Parietal lobe (tissue), 2 donors: ENCODE measurements at places on chromosomes 5 and 9. TPM values are rescaled to one million over a fixed set of nuclear protein-coding genes. Genes with fewer than 3 reads are reported as not detected.

Gene SOWAHA
- 3.1 TPM for total RNA-seq

Gene CNOT6
- total RNA-seq: 52.3 TPM

Gene PCDHGA6
- 29.1 TPM for total RNA-seq

Gene TNC
- 101 TPM for total RNA-seq

Gene RFESD
- total RNA-seq: 2.5 TPM

Gene IFNK
- total RNA-seq: not detected

Gene CCL19
- total RNA-seq: not detected

Gene TXNDC8
- total RNA-seq: not detected

Gene P4HA2
- 21.3 TPM for total RNA-seq

Gene CLK4
- 104 TPM for total RNA-seq

Gene GNG10
- total RNA-seq: 24.1 TPM

Gene STX17
- 27.2 TPM for total RNA-seq

Gene PCDHB3
- 24.7 TPM for total RNA-seq

Gene ZNF462
- 182 TPM for total RNA-seq

Gene NIPAL4
- total RNA-seq: not detected

Gene SOHLH1
- not detected for total RNA-seq

Gene DPM2
- 13.5 TPM for total RNA-seq

Gene TAF11L5
- total RNA-seq: not detected

Gene SARDH
- total RNA-seq: 4.7 TPM

Gene TICAM2
- total RNA-seq: 0.31 TPM

Gene UBAC1
- total RNA-seq: 33.8 TPM

Gene LCN1
- total RNA-seq: not detected

Gene DDX4
- 0.31 TPM for total RNA-seq

Gene SUB1
- total RNA-seq: 198 TPM

Gene ENC1
- 2,270 TPM for total RNA-seq

Gene ECPAS
- total RNA-seq: 122 TPM

Gene MATR3
- total RNA-seq: 743 TPM

Gene GDA
- total RNA-seq: 36.0 TPM

Gene NUTM2F
- not detected for total RNA-seq

Gene LCN9
- total RNA-seq: not detected

Gene SLC34A1
- not detected for total RNA-seq

Gene PDGFRB
- 27.5 TPM for total RNA-seq

Gene GFI1B
- not detected for total RNA-seq

Gene NANS
- total RNA-seq: 19.1 TPM

Gene DBH
- not detected for total RNA-seq

Gene KIF20A
- 6.3 TPM for total RNA-seq

Gene ECM2
- 2.2 TPM for total RNA-seq

Gene SH3RF2
- 0.94 TPM for total RNA-seq

Gene PCA3
- total RNA-seq: 1.6 TPM

Gene ANXA1
- 12.2 TPM for total RNA-seq

Gene ENG
- 1.9 TPM for total RNA-seq

Gene ACTBL2
- total RNA-seq: not detected

Gene MARCOL
- total RNA-seq: not detected

Gene SLC28A3
- total RNA-seq: not detected

Gene BTNL8
- total RNA-seq: not detected

Gene ZNF354C
- total RNA-seq: 52.6 TPM

Gene PCDHGB4
- 35.4 TPM for total RNA-seq

Gene SLC6A19
- total RNA-seq: not detected

Gene HNRNPAB
- total RNA-seq: 46.0 TPM

Gene ANKH
- 189 TPM for total RNA-seq

Gene SH3TC2
- 1.6 TPM for total RNA-seq

Gene CTNND2
- 136 TPM for total RNA-seq

Gene IL3
- total RNA-seq: not detected

Gene CACFD1
- 27.2 TPM for total RNA-seq

Gene CDC25C
- 2.2 TPM for total RNA-seq

Gene DAPK1
- total RNA-seq: 187 TPM

Gene CARD6
- 0.63 TPM for total RNA-seq

Gene SPATA31C2
- total RNA-seq: not detected
